ENCODE measurements at places on chromosomes 4 and X.

DNA sequence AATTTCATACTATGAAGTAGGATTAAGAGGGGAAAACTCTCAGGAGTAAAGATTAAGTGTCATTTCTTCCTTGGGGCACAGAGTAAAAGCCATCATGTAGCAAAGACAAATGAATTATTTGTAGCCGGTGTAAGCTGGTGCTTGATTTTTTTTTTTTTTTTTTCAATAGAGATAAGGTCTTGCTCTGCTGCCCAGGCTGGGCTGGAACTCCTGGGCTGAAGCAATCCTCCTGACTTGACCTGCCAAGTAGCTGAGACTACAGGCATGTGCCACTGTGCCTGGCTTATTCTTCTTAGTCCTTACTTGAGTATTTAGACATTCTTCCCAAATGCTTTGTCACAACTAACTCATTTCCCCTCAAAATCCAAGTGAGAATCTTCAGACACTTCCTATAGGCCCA, 125.7 kb downstream of the STOX2 start:
- DNase-seq, result no peak

DNA sequence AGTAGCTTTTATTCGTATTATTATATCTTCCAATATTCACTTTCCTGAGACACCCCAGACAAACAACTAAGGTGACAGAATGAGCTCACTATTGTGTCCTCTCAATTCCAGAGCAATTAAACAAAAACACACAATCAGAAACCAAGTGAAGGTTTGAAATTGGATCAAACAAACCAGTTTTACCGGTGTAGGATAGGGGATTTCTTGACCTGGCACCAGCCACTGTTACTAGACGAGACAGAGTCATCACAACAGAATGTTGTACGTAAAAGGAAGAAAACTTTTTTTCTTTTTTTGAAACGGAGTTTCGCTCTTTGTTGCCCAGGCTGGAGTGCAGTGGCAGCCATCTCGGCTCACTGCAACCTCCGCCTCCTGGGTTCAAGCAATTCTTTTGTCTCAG, 43.7 kb downstream of the LDOC1 start:
- no peak for DNase-seq

GRCh38 chr4:8614365-8615193, 22.0 kb downstream of the CPZ start:
- no peak for DNase-seq

GRCh38 chr4:144739511-144740033, 93.6 kb downstream of the HHIP start:
- no peak for DNase-seq
